ENCODE measurements at places on chromosomes 2 and 18. TPM values are rescaled to one million over a fixed set of nuclear protein-coding genes. Genes with fewer than 3 reads are reported as not detected.

Gene FKBP1B
- total RNA-seq: 9.3 TPM

Gene PTPN4
- total RNA-seq: 42.7 TPM

Gene COLEC12
- 61.7 TPM for total RNA-seq

Gene C2orf80
- total RNA-seq: not detected

Gene APOB
- under 0.01 TPM for total RNA-seq

Gene MYOM1
- 8.1 TPM for total RNA-seq

Gene OLA1
- total RNA-seq: 103 TPM

Gene MARCHF7
- total RNA-seq: 124 TPM

Gene ITGB6
- total RNA-seq: not detected

Gene RNF152
- total RNA-seq: 123 TPM

Gene ACMSD
- not detected for total RNA-seq

Gene EVA1A
- total RNA-seq: 74.0 TPM

Gene TMEM163
- 0.16 TPM for total RNA-seq

Gene FAM168B
- total RNA-seq: 54.2 TPM

Gene PLEKHA3
- 11.1 TPM for total RNA-seq

Gene CXCR1
- total RNA-seq: not detected

Gene KIF1A
- not detected for total RNA-seq

Gene ANKRD30BL
- total RNA-seq: not detected

Gene KCTD1
- 5.8 TPM for total RNA-seq

Gene CCDC150
- total RNA-seq: 14.6 TPM

Gene LYPD6
- 15.9 TPM for total RNA-seq

Gene BOLL
- total RNA-seq: not detected

Gene FAM161A
- 1.8 TPM for total RNA-seq

Gene SERTAD2
- total RNA-seq: 3.4 TPM

Gene CYP26B1
- 1.2 TPM for total RNA-seq

Gene DSC1
- total RNA-seq: not detected

Measured in bladder microvascular endothelial cell (primary cell).